PC-9 (cell line): ENCODE measurements at places on chromosomes 6 and 20.

DNA sequence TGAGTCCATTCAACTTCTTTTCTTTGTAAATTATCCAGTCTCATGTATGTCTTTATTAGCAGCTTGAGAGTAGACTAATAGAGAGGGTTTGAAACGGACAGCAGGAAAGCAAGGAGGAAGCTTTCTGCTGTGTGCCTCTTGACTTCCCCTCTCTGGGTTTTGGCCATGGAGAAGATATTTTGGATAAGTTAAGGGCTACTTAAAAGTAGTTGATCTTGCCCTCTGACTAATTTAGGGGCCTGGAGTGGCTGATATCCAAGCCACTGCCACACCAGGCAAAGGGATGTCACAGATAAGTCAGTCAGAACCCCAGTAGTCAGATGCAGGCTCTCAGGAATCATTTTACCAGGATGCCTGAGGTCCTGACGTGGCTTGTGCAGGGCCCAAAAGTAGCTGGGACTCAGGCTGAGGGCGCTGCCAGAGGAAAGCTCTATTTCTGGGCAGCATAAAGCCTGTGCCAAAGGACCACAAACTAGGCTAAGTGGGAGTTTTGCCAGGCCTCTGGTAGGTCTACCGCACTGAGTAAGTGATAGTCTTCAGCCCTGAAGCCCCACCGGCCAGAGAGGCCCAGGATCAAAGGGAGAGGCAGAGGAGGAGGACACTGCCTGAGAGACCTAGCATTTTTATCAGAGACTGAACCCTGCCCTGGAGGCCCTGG, 41.6 kb upstream of the IYD start:
- no peak for DNase-seq

DNA sequence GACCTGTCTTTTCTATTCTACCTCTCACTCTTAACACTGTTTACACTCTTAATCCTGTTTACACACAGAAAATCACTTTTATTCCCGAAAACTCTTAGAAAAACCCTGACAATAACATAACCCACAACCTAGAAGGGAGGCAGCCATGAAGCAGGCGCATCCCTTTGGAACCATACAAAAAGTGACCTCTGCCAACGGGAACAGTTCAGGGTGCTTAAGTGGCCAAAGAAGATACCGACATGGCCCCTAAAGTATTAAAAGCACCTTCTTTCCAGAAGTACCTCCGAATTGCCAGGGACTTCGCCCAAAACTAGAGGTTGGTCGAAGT, 490 bp downstream of the MMUT start:
- no peak for DNase-seq

GRCh38 chr20:10034717-10035571, at the start of gene ANKEF1:
Gene ANKEF1, plus strand, starts transcription at chr20:10034987. Its CDS starts 3,315 bp downstream, at chr20:10038302.
- peak; percentile 96 for DNase-seq

DNA sequence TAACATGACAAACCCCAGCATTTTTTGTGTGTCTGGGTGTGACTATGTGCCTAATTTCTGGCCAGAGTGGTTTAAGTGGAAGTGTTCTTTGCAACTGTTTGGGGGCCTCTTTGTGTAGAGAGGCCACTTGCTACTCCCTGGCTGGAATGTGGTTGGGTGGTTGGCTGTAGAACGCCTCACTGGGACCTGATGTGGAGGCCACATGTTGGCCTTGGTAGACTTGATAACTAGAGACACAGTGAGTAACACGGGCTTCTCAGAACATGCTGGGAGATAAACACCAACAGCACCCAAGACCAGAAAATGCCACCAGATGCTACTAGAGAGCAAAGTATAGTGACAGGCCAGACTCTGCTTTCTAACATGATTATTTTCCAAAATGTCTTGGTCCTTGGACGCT, 111.2 kb upstream of the ZFP64 start:
- no peak for DNase-seq

DNA sequence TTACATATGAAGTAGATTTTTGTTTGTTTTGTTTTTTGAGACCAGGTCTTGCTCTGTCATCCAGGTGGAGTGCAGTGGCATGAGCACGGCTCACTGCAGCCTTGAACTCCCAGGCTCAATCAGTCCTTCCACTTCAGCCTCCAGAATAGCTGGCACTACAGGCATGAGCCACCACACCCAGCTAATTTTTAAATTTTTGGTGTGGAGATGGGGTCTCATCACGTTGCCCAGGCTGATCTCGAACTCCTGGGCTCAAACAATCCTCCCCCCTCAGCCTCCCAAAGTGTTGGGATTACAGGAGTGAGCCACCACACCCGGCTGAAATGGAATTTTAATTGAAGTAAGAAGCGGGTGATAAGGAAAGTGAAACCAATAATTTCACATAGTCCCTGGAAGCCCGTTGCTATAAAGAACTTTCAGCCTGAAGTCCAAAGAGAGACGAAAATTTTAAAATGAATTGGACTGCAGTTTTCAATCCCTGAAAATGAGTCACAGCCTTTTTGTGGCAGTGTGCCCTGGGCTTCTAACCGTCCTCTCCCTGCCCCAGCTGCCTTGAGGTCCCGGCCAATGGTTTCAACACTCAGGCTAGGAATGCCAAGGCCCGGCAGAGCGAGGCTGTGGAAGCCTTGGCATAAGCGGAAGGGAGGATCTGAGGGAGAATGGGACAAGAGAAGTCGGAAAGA, 757 bp downstream of the RAET1E start:
- peak; percentile 59 for DNase-seq

DNA sequence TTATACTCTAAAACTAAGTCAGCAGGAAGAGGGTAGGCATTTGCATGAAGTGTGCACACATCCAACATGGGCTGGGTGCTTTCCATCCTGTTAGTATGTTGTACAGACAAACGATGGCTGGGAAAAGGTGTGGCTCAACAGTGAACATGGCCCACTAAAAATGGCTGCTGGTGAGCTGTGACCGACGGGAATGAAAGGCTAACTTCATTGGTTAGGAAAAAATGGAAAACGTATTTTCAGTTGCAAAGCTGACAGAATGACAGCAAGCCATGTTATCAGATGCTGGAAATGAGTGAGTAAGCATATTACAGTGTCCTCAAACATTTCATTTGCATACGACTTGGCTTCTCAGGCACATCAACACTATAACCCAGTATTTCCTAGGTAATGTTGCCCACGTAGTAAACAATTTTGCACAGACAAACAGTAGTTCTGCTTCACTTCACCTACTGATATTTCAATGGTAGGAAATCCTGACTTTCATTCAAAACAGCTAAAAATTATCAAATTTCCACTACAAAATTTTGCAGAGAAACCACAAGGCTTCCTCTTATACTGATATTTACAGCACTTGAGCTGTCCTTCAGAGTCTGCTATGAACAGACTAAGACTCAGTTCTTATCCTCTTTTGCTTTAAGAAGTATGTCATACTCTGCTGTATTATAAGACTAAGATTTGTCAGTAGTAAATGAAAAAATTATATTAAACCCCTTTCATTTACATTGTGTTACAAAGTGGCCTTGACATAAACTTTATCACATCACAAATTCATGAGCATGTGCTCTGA, 98.9 kb downstream of the IRF4 start:
- DNase-seq: no peak

DNA sequence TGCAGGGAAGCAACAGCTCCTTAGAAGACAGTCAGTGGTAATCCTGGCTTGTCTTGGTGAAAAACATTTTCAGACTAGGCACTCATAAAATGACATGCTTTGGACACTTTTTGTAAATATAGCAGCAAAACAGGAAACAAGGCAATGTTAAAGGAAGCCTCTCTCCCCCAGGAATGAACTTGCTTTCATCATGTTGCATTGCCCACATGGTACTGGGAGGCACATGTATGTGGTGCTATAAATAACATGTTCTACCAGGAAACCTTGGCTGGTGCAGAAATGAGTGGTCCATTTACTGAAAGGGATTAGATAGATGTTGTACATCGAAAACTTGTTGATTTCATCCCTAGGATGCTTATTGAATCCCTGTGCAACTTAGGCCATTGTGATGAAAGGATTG, 121.4 kb upstream of the RREB1 start:
- no peak for DNase-seq

GRCh38 chr20:43955062-43955749, 40.6 kb downstream of the TOX2 start:
- DNase-seq: peak; percentile 99

GRCh38 chr6:106257195-106257594, 68.4 kb downstream of the ATG5 start:
- DNase-seq: no peak

GRCh38 chr6:41460742-41461336, 85.3 kb upstream of the FOXP4 start:
- no peak for DNase-seq

DNA sequence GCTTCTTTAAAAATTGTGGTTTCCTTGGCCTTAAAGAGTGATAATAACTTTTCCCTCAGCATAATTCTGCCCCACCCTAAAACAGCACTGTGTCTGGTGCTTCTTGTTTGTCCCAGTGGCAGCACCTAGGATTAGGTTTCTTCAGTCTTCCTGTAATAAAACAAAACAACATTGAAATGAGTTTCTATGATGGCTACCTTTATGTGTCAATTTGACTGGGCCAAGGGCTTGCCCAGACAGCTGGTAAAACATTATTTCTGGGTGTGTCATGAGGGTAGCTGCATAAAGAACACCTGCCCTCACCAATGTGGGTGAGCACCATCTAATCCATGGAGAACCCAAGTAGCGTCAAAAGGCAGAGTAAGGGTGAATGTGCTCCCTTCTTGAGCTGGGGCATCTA, 117.8 kb downstream of the QRSL1 start:
- DNase-seq: no peak

DNA sequence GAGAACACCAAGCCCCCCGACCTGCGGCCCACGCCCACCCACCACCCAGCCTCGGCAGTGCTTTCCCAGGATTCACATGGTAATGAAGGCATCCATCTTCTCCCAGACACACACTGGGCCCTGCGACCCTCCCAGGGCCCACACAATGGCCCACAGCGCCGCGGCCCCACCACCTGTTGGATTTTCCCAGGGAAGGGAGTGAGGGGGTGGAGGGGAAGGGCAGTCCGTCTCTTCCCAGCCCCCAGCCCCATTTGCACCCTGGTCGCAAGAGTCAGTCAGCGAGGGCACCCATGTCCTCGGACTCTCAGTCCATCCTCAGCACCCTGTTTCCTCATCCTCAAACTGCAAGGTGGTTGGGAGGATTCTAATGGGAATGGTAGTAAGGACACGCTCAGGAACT, 23.7 kb upstream of the ID1 start:
- no peak for DNase-seq

DNA sequence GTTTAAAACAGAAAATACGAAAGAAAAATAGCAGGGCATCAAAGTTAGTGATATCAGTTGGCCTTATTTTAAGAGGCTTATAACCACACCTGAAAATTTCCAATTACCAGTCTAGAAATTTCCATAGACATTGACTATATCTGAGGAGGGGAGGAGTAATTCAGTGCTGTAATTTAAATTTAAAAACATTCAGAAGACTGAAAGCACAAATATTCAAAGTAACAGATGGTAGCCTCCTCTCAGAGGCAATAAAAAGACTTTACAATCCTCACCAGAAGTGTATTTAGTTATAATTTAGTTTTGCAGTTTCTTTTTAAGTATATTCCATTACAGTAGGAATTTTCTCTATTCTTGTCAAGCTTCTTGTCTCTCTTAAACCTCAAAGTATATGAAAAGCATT, 18.4 kb upstream of the LOC128125822 start:
- no peak for DNase-seq
